CD4-positive, alpha-beta T cell treated with Interleukin-6 at 100 ng/mL for 8 hours (primary cell): ENCODE measurements at places on chromosomes 2 and 18.

- DNase-seq = no peak
These were observed 9.8 kb upstream of the NCK2 start for GRCh38 chr2:105734762-105735538.

DNA sequence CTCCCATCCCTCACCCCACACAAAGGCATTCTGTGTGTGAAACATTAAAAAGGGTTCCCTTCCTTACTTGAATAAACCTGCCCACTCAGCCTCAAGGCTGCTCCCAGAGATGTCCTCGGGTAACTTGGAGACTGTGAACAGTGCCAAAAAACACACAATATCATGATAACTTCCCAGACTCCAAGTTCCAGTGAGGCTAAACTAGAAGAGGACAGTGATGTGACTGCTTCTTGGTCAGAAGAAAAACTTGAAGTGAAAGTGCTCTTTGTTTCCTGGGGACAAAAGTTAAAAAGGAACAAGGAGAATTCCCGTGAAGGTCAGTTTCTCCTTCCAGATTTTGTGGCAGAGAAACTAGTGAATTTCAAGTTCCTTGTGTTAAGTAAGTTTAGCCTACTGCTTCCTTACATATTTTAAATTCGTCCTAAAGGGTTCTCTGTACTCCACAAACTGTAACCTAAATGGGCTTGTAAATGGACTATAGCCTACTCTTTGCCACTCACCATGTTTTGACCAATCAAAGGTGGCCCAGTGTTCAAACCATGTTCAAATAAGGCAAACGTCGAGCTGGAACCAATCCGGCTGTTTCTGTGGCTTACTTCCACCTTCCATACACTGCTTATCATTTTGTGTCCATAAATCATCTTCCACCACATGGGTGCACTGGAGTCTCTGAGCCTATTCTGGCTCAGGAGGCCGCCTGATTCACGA is 20.4 kb downstream of the TPRKB start:
- no peak for DNase-seq

DNA sequence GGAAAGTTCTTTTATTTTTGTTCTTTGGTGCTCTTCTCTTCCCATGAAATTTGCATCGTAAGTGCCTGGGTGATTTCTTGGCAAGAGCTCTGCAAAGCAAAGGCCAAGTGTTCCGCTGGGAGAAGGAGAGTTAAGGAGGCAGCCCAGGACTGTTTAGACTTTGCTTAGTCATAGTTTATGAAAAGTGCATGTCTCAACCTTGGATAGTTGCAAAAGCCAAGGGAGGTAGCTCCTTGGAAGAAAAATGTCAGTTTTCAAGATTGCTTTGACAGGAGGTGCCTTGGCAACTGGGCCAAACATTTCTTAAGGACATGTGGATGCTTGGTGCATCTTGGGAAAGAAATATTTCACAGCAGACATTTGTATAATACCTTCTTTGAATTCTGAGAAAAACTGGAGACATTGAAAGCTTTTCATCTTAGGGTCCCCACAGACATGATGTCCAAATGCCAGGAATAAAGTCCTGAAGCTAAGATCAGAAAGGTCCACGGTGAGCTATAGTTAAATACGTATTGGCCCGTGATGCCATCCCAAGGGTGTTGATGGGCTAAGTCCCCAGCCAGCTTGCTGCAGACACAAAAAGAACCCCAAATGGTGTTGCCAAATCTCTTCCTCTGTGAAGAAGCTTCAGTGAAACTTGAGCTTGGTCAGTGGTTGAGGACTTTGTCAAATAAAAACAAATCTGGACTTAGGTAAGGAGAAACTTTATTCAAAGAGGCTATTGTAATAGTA is 96.3 kb upstream of the THUMPD2 start:
- no peak for DNase-seq

- DNase-seq = no peak
These were observed 1658.1 kb downstream of the LRP1B start for GRCh38 chr2:140472676-140473075.

- DNase-seq = no peak
These were observed 448.9 kb upstream of the SLC14A2 start for GRCh38 chr18:45166341-45166835.

GRCh38 chr2:215218587-215219577 is 80.5 kb upstream of the ABCA12 start:
- no peak for DNase-seq

DNA sequence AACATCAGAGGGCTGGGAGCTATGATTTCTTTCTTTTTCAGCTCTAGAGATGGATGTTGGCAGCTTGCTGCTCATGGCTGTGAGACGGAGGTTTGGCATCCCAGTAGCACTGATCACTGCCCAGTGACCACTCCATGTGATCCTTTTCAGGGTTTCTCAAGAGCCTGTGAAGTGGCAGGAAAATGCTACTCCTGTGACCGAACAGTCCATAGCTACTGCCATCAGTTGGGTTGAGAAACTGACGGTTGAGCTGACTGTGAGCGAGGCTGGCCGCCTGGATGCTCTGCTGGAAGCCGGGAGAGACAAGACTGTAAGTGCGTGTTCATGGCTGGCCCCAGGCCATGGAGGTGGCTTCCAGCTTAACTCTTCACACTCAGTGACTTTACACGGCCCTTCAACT is 34.2 kb downstream of the VWA3B start:
- DNase-seq = no peak

GRCh38 chr2:100199421-100199820 is 57.0 kb upstream of the AFF3 start:
- DNase-seq = no peak

DNA sequence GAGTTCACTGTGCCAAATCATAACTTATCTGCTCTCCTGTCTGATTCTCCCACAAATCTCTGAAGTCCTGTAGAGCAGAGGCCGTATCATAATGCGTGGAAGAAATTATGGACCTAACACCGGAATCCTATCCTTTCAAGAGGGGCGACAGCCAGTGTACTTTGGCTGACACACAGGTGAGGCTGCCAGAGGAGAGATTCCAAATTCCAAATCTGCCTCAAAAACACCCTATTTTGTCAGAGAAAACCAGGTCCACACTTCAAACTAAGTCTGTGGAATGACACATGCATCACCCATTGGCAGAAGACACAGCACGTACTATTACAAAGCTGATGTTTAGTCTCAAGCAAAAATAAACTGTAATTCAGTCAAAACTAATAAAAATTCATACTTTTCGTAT is 139.2 kb upstream of the PID1 start:
- no peak for DNase-seq
